ENCODE measurements at places on chromosomes 13 and 19.

DNA sequence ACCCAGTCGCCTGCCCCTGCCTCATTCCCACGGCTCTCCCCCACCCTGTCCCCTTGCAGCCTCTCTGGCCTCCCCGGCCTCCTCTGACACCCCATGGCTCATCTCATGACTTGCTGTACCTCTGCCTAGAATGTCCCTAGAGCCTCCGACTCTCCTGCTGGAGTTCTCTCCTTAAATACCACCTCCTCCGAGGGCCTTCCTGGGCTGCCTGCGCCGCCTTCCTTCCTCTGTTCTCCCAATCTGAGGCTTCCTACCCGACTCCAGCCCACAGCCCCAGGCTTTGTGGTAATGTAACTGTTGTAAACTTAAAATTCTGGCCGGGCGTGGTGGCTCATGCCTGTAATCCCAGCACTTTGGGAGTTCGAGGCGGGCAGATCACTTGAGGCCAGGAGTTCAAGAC is 27.7 kb downstream of the GPR42 start:
- no peak for DNase-seq

- DNase-seq = no peak
These were observed 1.5 kb downstream of the SLC17A7 start for GRCh38 chr19:49439836-49440235.

DNA sequence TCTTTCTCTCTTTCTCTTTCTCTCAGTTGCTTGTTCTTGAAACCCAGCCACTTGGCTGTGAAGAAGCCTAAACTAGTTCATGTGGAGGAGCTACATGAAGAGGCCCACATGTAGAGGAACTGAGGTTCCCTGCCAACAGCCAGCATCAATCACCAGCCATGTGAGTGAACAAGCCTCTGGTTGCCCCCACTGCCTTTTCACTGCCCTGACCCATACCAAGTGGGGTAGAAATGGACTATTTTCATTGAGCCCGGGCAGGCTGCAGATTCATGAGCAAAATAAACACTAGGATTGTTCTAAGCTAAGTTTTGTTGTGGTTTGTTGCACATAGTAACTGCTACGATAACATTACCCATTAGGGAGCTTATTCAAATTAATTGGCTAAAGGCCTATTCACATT is 78.7 kb upstream of the FAM216B start:
- DNase-seq = no peak

DNA sequence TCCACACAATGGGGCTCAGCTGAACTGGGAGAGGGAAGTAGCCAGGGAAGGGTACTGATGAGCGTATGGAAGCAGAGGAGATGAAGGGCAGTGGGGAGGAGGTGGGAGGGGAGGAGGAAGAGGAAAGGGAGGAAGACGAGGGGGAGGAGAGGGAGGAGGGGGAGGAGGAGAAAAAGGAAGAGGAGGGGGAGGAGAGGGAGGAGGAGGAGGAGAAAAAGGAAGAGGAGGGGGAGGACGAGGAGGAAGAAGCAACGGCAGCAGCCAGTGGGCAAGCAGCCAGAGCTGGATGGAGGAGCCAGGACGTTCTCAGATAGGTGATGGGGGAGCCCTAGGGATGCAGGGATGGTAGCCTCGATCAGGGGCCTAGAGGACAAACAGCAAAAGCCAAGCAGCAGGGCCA is 5.6 kb downstream of the CERS4 start:
- DNase-seq = no peak

DNA sequence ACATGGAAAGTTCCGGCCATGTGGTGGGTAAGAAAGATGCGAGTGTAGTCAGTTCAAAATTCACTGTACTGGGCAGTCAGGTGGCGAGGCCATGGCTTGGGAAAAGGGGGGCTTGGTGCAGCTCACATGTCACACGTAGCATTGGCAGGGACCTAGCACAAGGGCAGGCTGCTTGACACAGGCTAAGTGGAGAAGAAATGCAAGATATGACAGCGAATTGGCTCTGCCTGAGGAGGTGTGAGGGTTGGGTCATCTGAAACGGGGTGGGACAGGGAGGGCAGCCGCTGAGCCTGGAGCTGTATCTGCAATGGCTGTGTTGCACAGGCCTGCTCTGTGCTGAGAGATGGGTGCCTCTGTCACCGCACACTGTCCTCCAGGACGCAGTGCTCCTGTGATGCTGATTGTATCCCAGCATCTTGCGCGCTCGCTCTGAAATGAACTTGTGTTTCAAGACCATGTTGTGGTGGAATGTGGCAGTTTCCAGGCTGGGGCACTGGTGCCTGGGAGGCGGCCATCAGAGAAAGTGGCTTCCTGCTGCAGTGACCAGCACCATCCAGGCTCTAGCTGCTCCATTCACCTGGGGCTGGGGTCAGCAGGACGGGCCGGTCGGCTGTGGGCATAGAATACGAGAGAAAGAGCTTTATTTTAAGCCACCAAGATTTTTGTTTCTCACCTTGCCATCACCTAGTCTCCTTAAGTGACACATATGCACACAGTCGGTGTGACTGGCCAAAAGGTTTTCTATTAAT is 70.3 kb downstream of the TEX29 start:
- DNase-seq = no peak

GRCh38 chr19:29717051-29717450 is 2.0 kb upstream of the C19orf12 start:
- no peak for DNase-seq

- no peak for DNase-seq
These were observed 27.0 kb downstream of the ARID3A start for GRCh38 chr19:952680-953444.

- DNase-seq = no peak
These were observed 71.2 kb upstream of the ADGRE5 start for GRCh38 chr19:14310055-14310454.

DNA sequence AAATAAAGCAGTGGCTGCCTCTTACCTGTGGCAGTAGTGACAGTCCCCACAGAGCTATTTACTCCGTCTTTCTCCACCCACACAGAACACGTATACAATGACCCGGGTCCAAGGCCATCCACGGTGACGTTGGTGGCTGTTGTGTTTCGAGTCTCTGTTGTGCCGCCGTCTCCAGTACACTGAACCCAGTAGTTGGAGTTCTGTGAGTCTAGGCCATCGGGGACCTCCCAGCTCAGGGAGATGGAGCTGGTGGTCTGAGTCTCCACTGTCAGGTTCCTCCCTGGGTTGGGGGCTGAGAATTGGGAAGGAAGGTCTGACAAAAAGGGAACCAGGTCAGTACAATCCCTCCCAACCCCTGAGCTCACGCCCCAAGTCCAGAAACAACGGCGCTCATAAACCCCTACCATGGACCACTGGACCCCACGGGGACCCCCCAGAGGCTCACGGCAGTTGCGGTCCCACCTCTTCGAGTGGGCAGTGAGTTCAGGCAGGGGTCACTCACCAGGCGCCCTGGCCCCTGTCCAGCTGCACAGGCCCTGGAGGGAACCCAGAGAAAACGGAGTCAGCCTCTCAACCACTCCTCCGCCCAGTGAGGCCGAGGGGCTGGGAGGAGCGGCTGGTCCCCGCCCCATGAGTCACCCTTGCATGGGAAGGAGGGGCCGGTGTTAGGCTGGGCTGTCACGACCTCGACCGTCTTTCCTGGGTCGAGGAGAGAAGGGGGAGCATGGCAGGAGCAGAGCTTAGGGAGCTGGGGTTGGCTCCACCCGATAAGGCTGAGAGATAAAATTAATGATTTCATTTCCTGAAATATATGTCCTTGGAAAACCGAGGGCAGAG is 2.4 kb downstream of the PTPRH start:
- DNase-seq = peak; percentile 40

- DNase-seq = no peak
These were observed 115.2 kb downstream of the OLFM4 start for GRCh38 chr13:53143757-53144339.

DNA sequence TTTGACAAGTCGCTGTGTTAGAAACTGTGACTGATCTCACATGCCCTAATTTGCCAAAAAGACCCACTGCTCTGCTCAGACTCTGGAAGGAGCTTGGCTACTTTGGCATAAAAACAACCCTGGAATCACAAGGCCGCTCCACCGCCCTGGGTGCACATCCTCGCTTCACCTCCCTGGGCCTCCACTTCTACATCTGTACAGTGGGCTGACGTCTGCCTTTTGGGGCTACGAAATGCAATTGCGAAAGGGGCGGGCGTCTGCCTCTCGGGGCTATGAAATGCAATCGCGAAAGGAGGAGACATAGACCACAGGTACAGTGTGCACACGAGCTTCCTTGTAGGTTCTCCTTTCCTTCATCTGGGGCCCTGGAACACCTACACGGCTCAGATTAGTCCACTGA is 74.2 kb downstream of the SLC7A1 start:
- DNase-seq = no peak

Measured in NT2/D1 (cell line).